ENCODE measurements at places on chromosomes 6 and 20.

- DNase-seq: no peak
Observed at GRCh38 chr6:160756871-160757270, 54.8 kb downstream of the PLG start.

DNA sequence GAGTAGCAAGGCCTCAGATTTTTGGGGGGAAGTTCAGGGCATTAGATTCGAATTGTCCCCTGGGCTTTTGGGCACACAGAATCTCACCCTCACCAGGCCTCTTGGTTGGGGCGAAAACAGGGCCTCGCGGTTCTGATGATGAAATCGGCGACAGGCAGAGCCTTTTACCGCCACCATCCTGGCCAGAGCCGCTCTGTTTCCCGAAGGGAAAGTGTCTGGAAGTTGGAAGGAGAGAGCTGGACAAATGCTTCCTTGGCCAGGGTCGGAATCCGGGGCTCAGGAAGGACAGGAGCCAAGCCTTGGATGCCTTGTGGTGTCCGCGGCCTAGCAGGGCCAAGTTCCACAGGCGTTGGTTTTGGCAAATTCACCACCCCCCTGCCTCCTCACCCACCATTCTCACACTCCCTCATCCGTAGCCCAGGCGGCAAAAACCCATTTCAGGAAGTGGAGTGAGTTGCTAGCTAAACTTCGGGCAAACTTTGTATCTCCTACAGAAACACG is 3.5 kb upstream of the TFAP2A start:
- DNase-seq: no peak

- no peak for DNase-seq
Observed at GRCh38 chr6:41596096-41596685, 42.1 kb upstream of the MDFI start.

GRCh38 chr6:41780551-41781365 is at the start of gene PRICKLE4:
Gene PRICKLE4, plus strand, starts transcription at chr6:41780782. Its CDS starts 2,692 bp downstream, at chr6:41783474.
- no peak for DNase-seq

GRCh38 chr6:150212778-150213177 is 69.9 kb downstream of the PPP1R14C start:
- DNase-seq: no peak

DNA sequence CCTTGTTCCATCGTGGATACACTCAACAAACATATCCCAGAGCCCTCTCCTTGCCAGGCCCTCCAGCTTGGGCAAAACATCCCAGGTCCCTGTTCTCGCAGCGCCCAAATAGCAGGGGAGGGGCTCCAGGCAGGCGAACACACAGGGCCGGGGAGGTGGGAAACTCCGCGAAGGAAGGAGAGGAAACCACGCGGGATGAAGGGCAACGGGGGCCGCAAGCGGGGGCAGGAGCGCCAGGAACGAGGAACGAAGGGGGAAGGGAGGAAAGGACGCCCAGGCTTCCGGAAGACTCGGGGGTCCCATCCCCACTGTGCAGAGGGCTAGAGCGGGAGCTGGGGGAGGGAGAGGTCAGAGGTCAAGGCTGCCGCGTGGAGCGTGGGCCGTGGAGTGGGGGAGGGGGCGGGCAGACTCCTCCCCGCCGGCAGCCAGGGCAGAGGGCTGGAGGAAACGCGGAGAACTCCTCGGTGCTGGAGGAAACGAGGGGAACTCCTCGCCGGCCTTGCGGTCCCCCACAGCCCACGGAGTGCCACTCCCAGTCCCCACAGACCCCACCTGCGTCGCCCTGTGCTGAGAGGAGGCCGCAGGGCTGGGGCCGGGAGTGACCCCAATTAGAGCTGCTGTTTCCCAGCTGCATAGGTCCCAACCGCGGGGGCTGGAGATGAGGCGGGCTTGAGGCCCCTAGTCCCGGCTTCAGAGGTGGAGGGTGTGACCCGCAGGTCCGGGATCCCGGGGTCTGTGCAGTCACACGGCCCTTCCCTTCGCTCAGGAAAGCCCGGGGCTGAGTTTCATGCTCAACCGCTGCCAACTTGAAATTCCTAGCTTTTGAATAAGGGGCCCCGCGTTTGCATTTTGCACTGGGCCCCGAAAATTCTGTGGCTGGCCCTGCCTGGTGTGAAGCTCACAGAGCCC is 1.2 kb upstream of the RBM38 start:
- DNase-seq: no peak

DNA sequence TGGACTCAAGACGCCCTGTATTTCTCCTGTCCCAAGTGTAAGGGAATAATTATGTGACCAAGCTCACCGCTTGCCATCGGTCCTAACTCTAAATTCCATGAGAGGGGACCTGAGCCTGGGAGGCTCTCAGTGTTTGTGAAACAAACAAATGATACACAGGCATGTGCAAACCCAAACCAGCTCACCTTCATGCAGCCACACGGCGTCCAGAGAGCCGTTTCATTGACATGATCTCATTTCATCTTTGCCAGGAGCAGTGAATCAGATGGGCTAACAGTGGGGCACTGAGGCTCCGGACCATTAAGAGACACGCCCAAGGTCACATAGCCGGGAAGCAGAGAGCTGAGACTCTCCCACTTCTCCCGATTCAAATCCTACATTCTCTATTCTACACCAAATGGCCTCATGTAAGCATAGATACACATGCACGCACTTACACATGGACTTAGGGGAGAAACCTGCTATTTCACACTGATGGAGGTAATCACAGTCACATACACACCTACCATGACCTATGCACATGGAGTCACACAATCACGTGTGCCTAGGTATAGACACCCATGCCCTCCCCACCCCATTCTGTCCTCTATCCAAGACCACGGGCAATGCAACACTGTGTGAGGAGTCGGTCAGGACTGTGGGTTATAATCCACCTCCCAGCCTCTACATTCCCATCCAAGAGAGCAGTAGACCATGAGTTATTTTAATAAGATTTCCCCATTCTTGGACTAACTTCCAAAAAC is 1.1 kb downstream of the BNIP5 start:
- DNase-seq: no peak

DNA sequence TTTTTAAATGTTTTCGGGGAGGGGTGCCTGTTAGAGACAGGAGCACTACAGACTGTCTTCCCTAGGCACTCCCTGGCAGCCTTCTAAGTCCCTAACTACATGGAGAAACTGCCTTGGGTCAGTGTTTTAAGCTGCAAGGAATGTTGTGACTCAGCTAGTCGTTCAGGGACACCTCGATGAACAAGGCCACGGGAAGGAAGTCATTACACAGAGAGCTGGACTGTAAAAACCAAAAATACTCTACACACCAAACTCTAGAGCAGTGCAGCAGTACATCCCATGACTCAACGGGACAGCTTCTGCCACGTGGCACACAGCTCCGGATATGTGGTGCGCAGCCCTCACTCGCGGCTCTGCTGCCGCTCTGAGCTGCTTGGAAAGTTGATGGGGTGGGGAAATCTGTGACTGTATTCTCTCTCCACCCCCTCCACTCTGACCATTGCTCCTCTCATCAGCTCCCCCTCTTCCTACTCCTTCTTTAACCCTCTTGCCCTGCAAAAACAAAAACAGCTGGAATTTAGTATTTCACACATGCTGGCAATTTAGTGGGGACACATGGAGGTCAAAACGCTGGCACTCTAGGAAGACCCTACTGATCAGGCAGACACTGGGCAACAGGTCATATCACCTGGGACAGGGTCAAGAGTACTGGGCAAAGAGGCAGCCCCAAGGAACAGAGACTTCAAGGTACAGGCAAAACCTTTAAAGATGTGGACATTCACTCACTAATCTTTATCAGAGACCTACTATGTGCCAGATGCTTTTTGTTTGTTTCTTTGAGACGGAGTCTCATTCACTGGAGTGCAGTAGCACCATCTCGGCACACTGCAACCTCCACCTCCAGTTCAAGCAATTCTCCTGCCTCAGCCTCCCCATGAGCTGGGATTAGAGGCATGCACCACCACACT is 10.9 kb upstream of the LPIN3 start:
- no peak for DNase-seq

- no peak for DNase-seq
Observed at GRCh38 chr6:129534926-129535325, 175.1 kb downstream of the ARHGAP18 start.

GRCh38 chr20:25481918-25482253 is 74.4 kb downstream of the GINS1 start:
- DNase-seq: no peak

DNA sequence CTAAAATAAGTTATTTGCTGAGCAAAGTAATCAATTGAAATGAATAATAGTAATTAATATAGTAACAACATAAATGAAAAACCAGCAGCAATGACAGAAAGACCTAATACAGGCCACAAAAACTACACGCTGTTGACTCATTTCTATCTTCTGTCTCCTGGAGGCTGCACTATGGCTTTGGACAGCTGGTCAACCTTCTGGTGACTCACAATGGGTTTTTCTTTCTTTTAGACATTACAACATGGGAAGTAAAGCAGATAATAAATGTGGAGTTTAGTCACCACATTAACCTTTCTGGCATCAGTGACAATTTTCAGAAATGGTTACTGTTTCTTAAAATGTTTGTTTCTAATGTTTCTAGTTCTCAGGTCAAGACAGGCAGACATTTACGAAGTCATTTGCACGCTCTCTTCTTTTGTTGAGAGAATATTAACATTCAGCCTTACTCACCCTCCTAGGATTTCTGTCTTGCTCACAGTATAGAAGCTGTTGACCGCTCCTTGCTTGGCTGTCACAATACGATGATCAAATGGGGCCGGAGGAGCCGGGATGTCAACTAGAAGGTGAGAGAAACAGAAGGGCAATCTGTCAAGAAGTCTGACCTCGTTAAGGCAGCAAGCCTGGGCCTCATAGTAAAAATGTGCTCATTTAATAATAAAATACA is 62.2 kb downstream of the MYLK4 start:
- no peak for DNase-seq

Measured in NCI-H510A (cell line).